A673 (cell line): ENCODE measurements at places on chromosomes 13 and 19. TPM values are rescaled to one million over a fixed set of nuclear protein-coding genes. Genes with fewer than 3 reads are reported as not detected.

The ZNF541 gene
- not detected in 2 replicates for total RNA-seq

- peaks cover 4% of the 10 kb centered on the region for H3K4me1 ChIP-seq
- no peak for DNase-seq
- H3K36me3 ChIP-seq: no peaks in the 10 kb centered on the region
- no peak overlapping the region for H3K27ac ChIP-seq
- peak overlapping the region; percentile 84 for H3K4me3 ChIP-seq
- no peaks in the 10 kb centered on the region for H3K27me3 ChIP-seq
Measured at GRCh38 chr19:17471410-17472125, 1.2 kb downstream of the SLC27A1 start.

GRCh38 chr19:6424195-6424938, at the start of gene KHSRP:
Gene KHSRP (minus strand): TSS chr19:6424811. CDS start chr19:6424701, 110 bp downstream.
- peak within 1 kb of the TSS; percentile 86 for H3K27ac ChIP-seq
- peak; percentile 42 for DNase-seq
- peak within 1 kb of the TSS; percentile 99 for H3K4me3 ChIP-seq

GRCh38 chr13:29901710-29902631, 51.6 kb upstream of the UBL3 start:
- H3K4me3 ChIP-seq: no peak overlapping the region
- H3K27me3 ChIP-seq: no peaks in the 10 kb centered on the region
- DNase-seq: peak; percentile 66

GRCh38 chr19:35904311-35905068, 2.2 kb downstream of the HCST start:
- no peaks in the 10 kb centered on the region for H3K36me3 ChIP-seq
- H3K4me3 ChIP-seq: no peak overlapping the region
- no peak for DNase-seq
- H3K4me1 ChIP-seq: peaks cover 34% of the 10 kb centered on the region
- peak overlapping the region; percentile 21 for H3K27ac ChIP-seq

- no peaks in the 10 kb centered on the region for H3K4me1 ChIP-seq
- no peak overlapping the region for H3K4me3 ChIP-seq
- no peak for DNase-seq
- H3K36me3 ChIP-seq: no peaks in the 10 kb centered on the region
- no peaks in the 10 kb centered on the region for H3K27me3 ChIP-seq
Measured at GRCh38 chr19:28880735-28881401, 332.1 kb downstream of the UQCRFS1 start.

- no peak for DNase-seq
- peak overlapping the region; percentile 80 for H3K4me3 ChIP-seq
- no peaks in the 10 kb centered on the region for H3K27me3 ChIP-seq
Measured at GRCh38 chr19:1354970-1355567, 28.6 kb upstream of the NDUFS7 start.

The NKPD1 gene
- 0.30 and 0.37 TPM in 2 replicates for total RNA-seq

GRCh38 chr19:12937093-12937926, 1.1 kb upstream of the CALR start:
- peak overlapping the region; percentile 91 for H3K4me3 ChIP-seq
- H3K27me3 ChIP-seq: no peaks in the 10 kb centered on the region
- peak overlapping the region; percentile 95 for H3K27ac ChIP-seq
- peak; percentile 70 for DNase-seq
- peaks cover 36% of the 10 kb centered on the region for H3K36me3 ChIP-seq

DNA sequence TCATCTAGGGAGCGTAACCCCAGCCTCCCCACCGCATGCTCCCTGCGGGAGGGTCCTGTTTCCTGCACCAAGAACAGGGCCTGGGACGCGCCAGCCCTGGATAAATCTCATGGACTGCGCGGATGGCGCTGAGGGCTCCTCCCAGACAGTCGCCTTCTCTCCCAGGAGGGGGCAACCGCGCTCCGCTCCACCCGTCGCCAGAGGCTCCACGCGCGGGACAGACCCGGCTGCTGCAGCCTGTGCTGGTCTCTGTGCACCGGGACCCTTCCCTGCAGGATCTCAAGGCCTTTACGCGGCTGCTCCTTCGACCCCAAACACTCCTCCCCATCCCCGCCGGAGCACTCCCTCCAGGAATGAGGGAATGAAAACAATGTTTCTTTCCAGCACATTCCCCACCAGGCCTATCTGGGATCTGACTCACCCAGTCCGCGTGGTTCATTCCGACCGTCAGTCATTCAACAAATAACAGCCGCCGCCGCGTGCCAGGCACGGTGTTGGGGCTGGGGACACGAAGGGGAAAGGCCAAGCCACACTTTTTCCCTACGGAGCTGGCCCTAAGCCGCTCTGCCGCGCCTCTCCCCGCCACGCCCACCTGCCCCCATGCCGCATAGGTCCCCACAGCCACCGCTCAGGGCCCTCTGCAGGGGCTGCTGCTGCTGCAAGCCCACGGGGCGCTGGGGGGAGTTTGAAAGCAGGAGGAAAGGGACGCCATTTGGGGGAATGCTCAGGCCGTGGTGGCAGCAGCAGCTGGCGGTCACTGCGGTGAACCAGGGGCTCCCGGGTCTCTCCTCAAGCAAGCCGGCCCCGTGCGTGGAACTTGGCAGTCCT, 6.0 kb downstream of the PNMA8B start:
- H3K36me3 ChIP-seq: no peaks in the 10 kb centered on the region
- DNase-seq: no peak
- no peaks in the 10 kb centered on the region for H3K27me3 ChIP-seq
- no peak overlapping the region for H3K4me3 ChIP-seq
- no peak overlapping the region for H3K27ac ChIP-seq
- no peaks in the 10 kb centered on the region for H3K4me1 ChIP-seq

DNA sequence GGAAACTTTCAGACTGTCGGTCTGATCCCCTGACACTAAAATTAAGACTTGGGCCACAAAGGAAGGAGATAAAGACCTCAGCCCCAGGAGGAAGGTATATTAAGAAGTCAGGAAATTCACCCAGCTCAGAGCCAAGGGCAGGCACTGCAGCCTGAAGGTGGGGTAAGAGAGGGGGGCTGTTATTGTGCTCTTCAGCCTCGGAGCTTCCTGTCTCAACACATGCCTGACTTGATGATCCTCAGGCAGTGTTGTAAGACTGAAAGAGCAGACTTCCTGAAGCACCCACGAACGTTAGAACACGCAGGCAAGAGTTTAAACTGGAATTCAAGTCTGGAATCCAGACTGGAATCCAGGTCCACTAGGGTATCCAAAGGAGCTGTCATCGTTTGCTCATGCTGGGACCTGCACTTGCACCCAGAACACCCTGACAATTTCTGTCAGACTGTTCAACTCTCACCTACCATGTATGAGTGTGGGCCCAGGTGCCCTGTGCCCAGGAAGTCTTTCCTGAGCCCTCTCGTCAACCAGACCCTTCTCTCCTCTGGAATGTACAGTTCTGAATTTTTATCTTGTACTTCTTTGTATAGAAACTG, 10.7 kb upstream of the FLT1 start:
- H3K4me3 ChIP-seq: no peak overlapping the region
- no peak overlapping the region for H3K27ac ChIP-seq
- no peaks in the 10 kb centered on the region for H3K27me3 ChIP-seq
- H3K36me3 ChIP-seq: no peaks in the 10 kb centered on the region
- no peaks in the 10 kb centered on the region for H3K4me1 ChIP-seq

DNA sequence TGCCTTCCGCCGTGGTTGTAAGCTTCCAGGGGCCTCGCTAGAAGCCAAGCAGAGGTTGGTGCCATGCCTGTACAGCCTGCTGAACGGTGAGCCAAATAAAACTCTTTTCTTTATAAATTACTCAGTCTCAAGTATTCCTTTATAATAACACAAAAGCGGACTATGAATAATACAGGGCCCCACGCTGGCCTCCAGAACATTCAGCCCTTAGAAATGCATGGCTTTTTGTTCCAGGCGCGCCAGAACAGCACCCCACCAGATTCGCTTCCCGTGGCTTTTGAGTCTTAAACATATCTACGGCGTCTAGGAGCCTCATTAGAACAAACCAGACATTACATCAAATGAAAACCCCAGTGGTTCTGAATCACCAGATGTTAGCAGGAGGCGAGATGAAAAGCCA, 75.1 kb downstream of the SLC15A1 start:
- peak; percentile 57 for DNase-seq
- no peaks in the 10 kb centered on the region for H3K36me3 ChIP-seq
- H3K27me3 ChIP-seq: no peaks in the 10 kb centered on the region

DNA sequence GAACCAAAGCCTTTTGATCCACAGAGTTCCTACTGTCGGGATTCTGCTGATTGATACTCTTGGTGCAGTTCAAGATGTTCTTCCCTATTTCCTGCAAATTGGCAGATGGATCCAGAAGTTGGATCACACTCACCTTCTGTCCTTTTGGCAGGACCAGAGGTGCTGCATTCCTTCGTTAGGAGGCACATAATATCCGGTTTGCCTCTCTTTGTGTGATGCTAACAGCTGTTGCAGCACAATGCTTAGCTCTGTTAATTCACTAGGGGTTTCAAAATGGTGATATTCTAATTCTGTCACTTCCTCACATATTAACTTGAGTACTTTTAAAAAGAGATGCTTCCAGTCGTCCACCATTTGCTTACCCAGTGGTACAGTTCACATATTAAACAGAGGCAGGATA, 15.2 kb upstream of the CHST8 start:
- no peak overlapping the region for H3K4me3 ChIP-seq
- no peaks in the 10 kb centered on the region for H3K4me1 ChIP-seq
- H3K36me3 ChIP-seq: no peaks in the 10 kb centered on the region

DNA sequence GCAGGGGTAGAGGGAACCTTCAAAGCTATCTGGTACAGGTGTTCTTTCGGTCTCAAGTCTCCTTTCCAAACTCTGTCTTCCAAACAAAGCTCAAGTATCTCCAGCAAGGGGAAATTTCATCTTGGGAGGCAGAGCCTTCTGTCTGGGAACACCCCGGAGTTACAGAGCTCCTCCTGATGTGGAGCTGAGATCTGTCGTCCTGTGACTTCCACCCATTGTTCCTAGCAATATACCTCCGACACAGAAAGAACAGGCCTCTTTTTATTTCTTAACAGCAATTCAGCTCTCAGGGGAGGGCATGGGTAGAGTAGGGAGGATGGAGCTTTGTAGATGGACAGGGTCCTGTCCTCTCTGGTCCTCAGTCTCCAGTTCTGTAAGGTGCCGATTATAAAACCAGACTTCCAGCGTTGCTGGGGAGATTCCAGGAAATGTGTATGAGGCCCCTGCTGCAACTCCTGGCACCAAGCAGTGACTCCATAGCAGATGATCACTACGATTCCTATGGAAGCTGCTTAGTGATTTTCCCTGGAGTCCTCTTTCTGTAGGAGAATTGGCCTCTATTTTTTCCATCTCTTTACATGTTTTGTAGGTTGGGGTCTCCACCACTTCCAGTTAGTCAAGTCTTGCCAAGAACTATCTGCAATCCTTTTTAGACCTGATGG, 56.0 kb upstream of the ARGLU1 start:
- H3K4me3 ChIP-seq: no peak overlapping the region
- DNase-seq: no peak

The MEIOSIN gene
- not detected in 2 replicates for total RNA-seq

DNA sequence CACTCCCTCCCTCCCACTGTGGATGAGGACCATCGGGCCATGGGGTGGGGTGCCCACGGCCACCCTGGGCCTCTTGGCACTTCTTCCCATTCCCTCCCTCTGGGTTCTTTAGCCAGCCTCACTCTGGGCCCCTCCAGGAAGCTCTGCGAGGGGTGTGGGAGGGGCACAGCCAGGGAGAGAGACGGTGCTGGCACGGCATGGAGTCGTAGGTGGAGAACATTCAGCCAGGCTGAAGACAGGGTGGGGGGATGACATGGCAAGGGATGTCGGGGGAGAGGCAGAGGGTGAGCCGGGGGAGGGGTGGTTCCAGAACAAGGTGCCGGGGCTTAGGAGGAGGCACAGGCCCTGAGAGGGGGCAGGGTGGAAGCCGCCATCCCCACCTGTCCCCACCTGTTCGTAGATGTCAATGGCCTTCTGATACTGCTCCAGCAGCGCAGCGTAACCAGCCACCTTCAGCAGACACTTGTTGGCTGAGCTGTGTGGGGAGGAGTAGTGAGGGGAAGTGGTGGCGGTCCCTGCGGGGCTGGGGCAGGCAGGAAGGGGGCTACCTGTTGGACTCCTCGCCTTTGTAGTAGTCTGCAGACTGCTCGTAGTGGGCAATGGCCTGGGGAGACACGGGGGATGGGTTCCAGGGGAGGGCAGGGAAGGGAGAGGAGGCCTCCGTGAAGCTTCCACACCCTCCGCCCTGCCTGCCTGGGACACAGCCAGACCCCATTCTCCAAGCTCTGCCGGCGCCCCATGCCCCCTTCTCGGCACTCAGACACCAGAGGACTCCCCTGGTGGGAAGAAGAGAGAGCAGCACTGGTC, 8.8 kb upstream of the KPTN start:
- H3K27ac ChIP-seq: no peak overlapping the region
- no peaks in the 10 kb centered on the region for H3K27me3 ChIP-seq
- H3K4me1 ChIP-seq: no peaks in the 10 kb centered on the region
- no peak for DNase-seq
- no peak overlapping the region for H3K4me3 ChIP-seq
